ENCODE measurements at places on chromosomes 1 and 21.

DNA sequence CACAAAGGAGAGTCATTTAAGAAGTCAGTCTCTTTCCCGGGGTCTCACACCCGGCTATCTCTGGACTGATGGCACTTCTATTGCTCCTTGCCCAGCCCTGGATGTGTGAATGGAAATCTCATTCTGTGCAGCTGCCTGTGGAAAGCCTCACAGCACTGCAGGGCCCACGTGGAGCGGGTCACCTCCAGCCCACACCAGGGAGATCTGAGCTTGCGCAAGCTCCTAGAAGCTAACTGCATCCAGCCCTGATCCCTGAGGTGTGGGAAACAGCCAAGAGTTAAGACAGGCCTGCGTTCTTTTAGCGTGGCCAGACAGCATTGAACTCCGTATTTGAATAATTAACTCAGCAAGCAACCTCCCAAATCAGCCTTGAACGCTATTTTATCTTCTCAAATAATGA, 150.5 kb downstream of the LRIG2 start:
- DNase-seq: no peak

DNA sequence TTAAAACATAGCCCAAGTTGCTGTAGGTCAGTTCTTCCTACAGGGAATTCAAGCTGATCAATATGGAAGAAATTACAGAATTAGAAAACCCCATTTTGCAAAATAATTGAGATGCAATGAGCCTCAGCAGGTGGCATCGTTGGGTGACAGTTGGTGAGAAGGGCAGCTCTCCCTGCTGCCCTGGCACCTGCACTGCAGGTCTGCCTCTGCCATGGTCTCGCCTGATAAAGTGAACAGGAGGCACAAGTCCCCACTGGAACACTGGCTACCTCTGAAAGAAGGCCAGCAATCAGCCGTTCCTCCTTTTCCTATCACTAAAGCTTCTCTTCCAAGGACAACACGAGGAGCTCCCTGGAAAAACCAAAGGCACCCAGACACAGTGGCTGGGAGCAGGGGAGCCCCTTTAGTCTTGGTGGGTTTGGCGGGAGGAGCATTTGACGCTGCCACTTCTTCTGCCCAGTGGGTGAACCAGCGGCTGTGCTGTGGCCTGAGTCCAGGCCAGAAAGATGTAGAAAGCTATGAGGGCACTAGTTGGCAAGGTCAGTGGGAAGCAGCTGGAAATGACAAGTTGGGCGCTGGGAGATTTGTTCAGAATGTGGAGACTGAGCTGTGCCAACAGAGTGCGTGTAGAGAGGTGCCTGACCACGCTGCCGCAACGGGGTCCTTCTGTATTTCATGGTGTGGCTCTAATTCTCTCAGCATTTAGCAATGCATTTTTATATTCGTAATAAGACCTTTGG, 93.1 kb downstream of the RIPK4 start:
- DNase-seq: no peak

GRCh38 chr1:37888022-37888700, 28.8 kb upstream of the MTF1 start:
- DNase-seq: no peak

GRCh38 chr1:222784916-222785315, 29.9 kb upstream of the DISP1 start:
- DNase-seq: no peak

GRCh38 chr1:204288021-204288588, 71.6 kb downstream of the PLEKHA6 start:
- DNase-seq: no peak
